ENCODE measurements at places on chromosomes 3 and 15.

- DNase-seq: peak; percentile 64
Observed at GRCh38 chr15:28106294-28107110, 7.4 kb upstream of the OCA2 start.

DNA sequence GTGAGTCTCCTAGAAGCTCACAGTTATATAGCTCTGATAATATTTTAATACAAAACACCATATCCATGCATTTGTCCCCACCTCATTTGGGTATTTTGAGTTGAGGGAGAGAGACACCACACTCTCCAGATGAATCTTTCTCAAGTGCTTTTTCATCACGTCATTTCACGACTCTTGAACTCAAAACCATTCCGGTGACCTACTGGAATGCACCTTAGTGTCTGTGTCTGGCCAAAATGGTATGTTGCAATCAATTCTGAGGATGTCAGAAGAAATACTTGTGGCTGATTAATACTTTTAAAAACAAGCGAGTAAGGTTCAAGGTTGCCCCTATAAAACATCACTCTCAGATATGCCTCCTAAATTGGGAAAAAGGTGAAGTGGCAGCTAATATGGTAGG lies 352.6 kb upstream of the ICE2 start:
- DNase-seq: no peak

DNA sequence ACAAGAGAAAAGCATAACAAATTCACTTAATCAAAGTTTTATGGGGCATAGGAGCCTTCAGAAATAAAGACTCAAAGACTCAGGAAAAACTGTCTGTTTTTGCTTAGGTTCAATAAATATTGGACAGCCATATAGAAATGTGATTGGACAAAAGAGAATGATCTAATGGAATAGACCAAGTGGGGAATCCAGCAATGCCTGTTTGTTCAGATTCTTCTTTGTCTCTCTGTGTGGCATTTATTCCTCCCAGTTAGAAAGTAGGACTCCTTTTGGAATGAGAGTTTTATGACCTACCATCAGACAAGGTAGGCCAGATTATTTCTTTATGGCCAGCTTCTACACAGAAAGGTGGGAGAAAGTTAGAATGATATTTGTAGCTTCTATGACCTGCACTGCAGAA lies 1460.1 kb downstream of the OTOL1 start:
- DNase-seq: no peak

DNA sequence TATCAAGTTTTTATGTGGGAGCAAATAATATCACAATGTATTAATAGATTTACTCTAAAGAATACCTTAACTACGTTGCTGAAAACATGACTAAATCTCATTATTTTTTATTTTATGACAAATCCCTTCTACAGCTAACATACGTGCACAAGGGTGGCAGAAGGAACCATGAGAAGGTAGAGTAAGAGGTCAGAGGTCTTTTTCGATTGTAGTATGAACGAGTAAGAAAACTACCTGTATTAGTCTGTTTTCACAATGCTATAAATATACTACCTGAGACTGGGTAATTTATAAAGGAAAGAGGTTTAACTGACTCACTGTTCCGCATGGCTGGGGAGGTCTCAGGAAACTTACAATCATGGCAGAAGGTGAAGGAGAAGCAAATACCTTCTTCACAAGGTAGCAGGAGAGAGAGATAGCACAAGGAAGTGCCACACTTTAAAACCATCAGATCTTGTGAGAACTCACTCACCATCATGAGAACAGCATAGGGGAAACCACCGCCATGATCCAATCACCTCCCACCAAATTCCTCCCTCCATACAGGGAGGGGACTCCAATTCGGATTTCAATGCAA lies 95.3 kb downstream of the SUCLG2 start:
- DNase-seq: no peak

DNA sequence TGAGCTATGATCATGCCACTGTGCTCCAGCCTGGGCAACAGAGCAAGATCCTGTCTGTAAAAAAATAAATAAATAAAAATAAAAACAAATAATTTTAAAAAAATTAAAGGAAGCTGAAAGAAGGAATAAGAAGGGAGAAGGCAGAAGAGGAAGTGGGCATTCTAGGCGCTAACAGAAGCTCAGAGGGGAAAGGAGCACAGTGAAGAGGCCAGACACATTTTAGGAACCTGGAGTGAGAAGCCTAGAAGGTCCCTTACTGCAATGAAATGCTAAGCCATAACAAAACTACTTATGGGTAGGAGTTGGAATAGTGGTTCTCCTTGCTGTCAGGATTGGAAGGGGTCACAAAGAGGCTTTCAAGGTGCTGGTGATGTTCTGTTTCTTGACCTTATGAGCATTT lies 64.0 kb downstream of the ITGB5 start:
- DNase-seq: no peak

Measured in eye (tissue), 1 donor.